ENCODE measurements at places on chromosomes 5 and 9.

GRCh38 chr5:82341325-82341724 lies 63.2 kb upstream of the RPS23 start:
- no peak for DNase-seq

DNA sequence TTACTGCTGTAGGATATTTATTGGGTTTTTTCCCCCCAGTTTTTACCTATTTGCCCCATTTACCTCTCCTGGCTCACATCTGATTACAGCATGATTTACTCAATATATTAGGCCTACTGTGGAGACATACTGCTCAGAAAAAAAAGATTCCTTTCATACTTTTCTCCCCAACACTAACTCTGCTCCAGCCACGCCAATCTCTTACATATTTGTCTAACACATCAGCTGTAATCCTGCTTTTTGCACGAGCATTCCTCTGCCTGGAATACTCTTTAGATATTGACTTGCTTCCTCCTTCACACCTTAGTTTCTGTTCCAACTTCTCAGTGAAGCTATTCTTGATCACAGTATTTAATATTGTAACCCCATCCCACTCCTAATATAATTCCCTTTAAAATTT lies 158.1 kb upstream of the VCAN start:
- no peak for DNase-seq

GRCh38 chr5:36666274-36666673 lies 59.9 kb downstream of the SLC1A3 start:
- DNase-seq: no peak

DNA sequence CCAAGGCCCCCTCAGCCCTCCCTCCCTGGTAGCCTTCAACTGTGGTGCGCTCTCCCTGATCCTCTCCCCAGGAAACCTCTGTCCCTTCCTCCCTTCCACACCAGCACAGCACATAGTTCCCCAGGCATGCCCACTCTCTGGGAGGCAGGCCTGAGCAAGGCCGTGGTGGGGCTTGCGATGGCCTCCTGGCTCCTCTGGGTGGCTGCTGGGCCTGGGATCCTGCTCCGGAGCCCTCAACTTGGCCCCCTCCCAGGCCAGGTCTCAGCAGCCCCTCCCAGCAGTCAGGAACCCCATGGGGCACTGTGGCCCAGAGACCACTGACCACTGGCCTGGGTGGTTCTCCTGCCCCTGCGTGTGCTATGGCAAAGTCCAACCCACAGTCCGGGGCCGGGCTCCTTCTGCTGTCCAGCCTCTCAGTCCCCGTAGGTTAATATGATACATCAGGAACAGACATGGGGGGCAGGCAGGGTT lies 125.8 kb downstream of the ZNF354C start:
- no peak for DNase-seq

DNA sequence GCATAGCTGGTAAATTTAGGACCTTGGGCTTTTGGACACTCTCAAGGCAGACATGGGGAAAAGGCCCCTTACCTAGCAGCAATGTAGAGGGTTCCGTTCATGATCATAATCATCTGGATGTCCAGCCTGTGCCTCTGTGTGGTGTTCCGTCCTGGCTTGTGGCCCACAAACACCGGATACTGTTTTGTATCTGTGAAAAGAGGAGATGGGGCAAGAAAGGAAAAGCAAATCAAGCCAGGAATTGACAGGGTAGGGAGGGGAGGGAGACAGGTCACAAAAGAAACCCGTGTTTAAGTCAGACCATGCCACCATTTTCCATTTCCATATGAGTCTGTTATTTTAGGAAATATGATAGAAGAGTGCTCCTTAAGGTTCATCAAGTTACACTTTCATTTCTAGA lies 72.5 kb downstream of the SEMA6A start:
- DNase-seq: no peak

- DNase-seq: no peak
Observed at GRCh38 chr5:93925321-93925720, 183.9 kb upstream of the POU5F2 start.

DNA sequence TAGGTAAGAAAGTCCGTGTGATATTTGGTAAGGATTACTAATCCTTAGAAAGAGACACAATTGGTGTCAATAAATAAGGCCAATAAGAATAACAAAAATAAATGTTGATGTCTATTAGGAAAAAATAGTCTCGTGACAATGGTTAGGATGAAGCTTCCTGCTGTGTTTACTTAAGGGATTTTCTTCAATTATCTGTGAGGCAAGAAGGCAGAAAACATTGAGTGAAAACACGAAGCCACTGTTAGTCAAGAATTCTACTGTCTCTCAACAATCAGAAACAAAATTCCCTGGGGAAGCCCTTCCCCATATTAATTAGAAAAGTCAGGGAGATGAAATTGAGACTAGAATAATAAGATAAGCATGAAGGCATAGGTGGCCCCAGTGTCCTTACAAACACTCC lies 149.0 kb downstream of the SYK start:
- no peak for DNase-seq

DNA sequence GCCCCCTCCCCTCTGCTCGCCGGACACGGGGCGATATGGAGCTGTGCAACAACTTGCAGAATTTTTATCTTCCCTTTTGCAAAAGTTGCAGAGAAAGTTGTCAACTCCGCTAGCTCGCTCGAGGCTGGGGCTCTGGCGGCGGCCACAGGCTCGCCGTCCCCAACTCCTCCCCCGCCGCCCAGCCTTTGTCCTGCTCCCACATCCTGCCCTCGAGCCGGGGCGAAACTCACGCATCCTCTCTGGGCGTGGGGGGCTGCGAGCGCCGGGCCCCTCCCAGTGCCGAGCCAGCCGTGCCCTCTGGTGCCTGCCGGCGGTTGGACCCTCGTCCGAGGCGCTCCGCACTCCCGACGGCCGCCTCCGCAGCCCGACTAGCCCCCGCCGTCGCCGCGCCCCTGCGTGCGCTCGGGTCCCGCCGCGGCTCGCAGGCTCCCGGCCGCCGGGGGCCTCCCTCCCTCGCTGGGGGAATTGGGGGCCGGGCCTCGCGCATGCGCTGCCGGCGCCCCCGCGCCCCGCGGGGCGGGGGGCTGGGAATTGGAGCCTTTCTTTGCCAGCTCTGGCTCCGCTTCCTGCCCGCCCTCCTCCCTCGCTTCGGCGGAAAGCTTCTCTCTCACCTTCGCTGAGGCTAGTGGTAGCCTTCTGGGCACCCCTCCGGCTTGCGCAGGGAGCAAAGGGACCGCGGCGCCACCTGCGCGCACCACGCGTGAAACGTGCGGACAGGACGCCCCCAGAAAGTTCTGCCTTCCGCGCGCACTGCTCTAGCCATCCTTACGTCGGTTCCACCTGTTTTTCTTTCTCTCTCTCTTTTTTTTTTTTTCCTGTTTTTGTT lies at the start of gene CCNJL:
Gene CCNJL (minus strand): TSS at position 431 of the 826 bp plus-strand sequence. CDS start 641 bp downstream, outside the sequence.
- DNase-seq: no peak

DNA sequence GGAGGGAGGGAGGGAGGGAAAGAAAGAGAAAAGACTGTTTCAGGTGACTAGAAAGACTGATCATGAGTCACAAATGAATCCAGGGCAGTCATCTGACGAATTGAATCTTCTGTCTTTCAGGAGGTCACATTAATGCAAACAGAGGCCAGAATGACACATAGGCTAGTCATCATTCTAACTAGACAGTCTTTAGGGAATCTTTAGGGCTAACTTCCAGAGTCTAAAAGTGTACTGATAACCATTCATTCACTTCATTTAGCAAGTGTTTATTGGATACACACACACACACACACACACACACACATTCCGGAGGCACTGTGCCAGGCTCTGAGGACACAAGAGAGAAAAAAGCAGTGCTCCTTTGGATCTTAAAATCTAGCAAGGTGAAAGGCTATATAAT lies 156.7 kb downstream of the EBF1 start:
- no peak for DNase-seq

DNA sequence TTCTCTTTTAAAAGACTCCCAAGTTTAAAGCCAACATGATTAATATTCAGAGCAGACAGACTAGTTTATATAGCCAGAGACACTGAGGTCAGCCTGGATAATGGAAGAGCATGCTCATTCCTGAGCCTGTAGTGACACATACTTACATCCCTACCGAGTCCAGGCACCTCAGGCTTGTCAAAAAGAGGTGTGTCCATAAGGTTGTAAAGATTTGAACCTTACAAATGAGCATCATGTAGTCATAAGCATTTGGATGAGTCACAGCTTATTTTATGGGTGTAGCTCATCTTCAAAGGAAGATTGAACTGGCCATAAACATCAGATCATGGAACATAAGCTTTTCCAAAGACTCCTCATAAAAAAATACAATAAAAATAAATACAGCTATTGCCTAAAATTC lies 333.5 kb downstream of the EFNA5 start:
- no peak for DNase-seq

- no peak for DNase-seq
Observed at GRCh38 chr5:108857905-108858304, 110.2 kb downstream of the FER start.

GRCh38 chr9:109430231-109430630 lies 67.9 kb downstream of the PTPN3 start:
- no peak for DNase-seq

DNA sequence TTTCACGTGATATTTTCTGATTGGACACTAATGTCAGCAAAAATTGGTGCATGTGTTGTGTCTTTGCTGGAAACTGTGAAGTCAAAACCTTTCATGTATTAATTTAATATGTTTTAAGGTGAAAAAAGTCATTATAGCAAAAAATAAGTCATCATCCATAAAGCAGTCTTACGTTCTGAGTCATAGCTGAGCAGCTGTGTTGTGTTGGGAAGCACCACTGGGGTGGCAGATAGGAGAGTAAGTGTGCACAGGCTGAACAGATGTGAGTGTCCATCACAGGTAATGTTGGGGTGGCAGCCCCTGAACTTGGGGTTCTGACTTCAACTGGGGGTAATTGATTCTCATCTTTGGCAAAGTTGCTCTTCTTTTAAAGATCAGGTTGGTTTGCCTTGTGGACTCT lies 156.8 kb downstream of the NXNL2 start:
- no peak for DNase-seq

DNA sequence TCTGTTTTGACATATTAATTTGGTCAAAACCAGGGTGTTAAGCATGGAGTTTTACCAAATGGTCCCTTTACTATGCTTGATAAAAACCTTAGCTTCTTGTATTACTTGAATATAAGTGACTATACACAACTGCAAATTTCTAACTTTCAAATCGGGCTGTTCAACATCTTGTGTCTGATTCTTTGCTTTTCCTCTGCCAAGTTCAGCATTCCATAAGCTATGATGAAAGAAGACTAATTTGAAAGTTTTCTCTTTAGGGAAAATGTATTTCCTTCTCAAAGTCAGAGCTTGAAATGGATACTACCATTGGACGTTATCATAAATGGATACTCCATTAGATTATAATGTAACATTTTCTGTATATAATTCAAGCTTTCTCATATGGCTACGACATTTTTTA lies 792.9 kb downstream of the EFNA5 start:
- DNase-seq: no peak

DNA sequence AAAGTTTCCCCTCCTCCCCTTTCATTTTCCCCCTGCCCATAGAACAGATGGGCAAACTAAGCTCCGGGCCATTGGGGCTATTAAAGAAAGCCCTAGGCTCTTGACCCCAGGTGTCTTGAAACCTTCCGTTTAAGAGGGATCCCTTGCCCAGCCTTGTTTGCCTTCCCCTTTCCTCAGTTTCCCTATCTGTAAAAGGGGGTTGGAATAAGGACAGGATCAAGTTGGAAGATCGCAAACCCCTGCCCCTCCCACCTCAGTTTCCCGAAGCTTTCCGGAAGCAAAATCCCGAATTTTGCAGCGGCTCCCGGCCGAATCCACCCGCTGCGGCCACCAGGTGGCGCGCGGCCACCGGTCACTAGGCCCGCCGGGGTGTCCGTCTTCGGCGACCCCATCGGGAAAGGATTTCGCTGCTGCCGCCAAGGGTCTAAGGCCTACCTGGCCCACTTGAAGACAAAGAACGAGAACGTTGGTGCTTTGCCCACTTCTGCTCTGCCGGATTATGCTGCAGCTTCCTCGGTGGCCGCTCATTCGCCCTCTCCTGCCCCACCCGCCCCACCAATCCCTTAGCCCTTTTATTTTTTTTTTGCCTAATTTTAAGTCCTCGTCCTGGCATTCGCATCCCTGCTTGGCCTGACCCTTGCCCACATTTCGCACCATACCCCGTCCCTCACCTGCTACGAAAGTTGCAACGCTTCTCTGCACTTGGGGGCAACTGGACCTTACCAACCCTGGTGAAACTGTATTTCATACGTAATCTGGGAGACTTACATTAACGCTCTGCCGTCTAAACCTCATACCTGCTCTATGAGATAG lies 962 bp upstream of the NR6A1 start:
- no peak for DNase-seq

DNA sequence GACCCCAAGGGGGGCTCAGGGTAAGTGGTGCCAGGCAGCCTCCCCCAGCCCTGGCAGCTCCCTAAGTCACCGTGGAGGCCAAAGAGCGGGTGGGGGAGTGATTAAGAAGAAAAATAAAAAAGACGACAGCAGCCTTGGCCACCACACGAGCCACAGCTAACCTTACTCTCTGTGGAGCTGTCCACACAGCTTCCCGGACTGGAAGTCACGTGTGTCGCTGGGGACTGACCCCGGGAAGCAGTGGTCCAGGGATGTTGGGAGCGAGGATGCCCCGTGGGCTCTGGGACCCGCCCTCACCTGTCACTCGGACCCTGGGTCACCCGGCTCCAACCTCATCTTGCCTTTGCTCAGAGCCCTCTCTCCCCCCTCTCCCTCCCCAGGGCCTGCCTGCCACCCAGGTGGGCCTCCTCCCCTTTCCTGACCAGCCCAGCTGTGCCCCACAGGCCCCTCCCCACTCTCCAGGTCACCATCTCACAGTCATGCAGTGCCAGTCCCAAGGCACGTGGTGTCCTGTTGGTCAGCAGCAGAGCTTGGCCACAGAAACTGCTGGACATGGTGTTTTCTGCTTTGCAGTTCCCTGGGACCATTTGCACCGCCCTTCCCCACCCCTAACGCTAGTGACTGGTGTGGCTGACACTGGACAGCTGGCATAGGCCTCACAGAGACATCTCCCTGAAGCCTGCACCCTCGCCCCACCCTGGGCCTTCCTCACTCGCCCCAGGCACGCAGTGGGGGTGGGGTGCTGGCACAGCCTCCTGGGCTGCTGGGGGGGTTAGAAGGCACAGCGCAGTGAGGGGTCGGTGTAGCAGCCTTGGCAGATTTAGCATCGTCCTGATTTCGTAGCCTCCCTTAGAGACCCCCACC lies 9.8 kb upstream of the EXOC3 start:
- DNase-seq: no peak

GRCh38 chr9:84001621-84002020 lies 21.0 kb downstream of the RMI1 start:
- DNase-seq: no peak

DNA sequence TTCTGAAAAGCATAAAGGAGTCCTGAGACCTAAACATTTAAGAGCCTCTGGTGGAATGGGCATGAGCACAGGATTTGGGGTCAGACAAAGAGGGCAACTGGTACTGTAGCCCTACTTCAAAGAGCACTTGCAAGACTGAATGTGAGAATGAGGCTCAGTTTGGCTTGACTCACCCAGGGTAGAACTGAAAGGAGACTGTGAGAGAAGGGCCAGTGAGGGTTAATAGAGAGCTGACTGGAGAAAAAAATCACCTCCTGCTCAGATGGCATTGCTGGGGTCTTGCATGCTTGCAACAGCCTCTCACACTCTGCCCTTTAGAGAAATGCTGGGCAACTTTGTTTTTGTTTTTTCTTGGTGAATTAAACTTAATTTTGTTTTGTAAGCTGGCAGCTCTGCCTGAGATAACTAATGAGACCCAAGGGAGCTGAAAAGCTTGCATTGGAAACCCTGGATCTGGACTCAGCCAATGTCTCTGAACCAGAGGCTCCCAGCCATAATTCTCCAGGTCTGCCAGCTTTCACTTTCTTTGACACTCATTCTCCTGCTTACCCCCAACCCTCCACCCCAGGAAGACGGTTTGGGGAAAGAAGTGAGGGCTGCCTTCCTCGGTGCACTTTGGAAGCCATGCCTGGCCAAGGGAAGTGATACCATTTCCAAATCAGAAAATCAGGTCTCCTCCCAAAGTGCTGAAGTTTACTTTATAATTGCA lies 161.1 kb upstream of the PANK3 start:
- DNase-seq: no peak

- DNase-seq: no peak
Observed at GRCh38 chr5:31741496-31741895, 102.6 kb downstream of the PDZD2 start.

Data from stimulated activated CD8-positive, alpha-beta memory T cell treated with anti-CD3 and anti-CD28 coated beads, Interleukin-7, amount 100 ng/mL, for 4 hours (primary cell).